ENCODE measurements at places on chromosomes 7 and 10.

DNA sequence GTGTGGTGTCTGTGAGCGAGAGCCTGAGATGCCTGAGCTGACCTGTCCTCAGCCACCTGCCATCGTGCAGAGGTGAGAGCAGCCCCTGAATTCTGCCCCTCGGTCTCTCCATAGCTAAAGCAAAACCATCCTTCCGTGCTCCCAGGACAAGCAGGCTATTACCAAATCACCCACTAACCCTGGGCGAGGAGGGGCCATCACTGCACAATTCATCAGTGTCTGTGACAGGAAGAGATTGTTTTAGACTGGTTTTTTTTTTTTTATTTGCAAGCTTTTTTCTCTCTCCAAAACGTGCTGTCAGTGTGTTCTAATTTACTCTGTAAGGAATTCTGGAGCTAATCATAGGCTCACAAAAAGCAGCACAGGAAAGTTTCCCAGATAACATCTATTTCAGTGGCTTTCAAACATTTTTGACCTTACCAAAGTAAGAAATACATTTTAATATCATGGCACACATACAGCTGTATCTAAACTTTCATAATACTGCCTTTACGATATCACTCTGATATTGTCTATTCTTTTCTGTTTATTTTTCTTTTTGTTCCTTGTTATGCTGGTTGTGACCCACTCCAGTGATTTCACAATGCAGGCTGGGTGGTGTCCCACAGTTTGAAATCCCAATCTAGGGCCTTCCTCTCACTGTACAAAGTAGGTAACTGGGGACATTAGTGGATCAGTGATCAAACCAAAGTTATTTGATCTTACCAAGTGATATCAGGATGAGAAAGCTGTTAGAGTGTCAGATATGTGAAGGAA lies 62.8 kb downstream of the EGFR start:
- no peak for DNase-seq

DNA sequence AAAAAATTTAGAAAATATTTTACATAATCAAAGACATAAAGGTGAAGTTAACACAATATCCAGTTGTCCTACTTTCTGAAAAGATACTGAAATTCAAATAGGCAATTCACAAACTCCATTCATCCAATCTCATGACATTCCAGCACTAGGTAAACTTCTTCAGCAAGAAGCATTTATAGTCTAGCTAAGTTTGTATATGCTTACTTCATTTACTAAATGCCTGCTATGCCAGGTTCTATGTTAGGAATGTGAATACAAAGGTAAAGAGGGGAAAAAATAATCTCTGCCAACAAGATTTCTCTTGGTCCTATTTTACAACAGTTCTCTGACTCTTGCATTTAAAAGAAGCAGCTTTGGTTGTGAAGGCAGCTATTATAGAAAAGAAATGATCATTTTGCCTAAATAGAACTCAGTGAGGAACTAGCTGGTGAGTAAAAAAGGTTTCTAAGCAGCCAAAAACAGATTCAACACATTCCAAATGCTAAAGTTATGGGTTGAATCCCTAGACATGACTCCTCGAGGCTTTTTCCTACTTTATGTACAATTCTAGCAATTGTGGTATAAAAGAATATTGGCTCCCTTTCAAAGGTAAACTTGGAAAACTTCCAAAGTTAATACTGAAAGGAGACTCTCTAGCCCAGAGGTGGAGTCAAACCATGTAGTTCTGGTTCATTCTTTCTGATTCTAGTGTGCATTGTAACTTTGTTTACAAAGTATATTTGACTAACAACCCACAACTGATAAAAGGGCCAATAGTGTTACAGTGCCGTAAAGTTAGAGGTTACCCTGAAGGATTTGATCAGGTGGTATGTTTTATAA lies 30.9 kb upstream of the KLHL7 start:
- no peak for DNase-seq

DNA sequence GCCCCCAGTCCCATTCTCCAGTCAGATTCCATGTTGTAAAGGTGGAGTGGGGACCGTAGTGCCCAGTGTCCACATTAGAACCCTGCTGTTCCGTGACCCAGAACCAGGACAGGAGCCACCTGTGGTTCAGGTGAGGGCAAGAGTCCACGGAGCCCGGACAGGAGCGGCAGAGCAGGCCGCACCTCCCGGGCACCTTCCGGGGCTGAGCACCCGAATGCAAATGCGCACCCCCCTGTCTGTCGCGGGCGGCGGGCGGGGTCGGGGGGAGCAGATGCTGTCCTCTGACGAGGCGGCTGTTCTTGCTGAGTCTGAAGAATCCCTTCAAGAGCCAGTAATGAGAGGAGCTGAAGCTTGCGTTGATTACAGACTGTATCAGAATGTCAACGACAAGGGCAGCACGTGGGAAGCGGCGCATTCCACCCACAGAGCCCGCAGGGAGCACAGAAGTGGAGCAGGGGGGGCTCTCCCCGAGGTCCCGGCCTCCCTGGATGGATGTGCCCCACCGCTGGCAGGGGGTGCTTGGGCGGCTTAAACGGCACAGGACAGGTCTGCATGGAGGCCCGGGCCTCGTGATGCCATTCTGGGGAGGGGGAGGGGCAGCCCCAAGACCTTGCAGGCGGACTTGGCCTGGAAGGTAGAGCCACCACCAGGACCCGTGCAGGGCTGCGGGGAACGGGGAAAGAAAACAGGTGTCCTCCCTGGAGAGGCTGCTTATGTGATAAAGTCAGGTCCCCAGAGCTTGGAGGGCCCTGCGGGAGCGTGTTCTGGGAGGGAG lies 407.5 kb upstream of the RNF32 start:
- no peak for DNase-seq

- DNase-seq, result no peak
Observed at GRCh38 chr7:74262639-74263398, 8.6 kb upstream of the RFC2 start.

DNA sequence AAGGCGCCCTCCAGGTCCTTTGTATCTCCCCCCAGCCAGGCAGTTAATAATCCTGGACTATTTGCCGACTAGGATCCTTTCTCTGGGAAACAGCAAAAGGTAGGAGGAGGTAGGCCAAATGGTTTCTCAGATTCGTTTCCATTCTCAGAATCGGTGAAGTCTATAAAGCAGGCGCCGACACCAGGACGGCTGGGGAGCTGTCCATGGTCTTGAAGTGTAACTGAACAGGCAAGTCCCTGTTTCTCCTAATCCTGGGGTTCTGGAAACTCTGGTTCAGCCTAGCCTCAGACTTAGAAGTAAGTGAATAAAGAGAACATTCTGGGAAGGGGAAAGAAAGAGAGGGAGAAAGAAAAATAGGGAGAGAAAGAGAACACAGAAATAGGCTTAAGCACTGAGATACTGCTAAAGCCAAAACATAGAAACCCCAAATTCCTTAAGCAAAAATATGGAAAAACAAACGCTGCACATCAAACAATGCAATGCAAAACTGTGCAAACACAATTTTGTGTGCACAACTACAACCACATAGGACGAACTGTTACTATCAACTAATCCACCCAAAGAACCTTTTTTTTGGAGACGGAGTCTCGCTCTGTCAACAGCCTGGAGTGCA lies 11.1 kb upstream of the INA start:
- DNase-seq, result peak; percentile 72

- no peak for DNase-seq
Observed at GRCh38 chr7:101783381-101784181, 33.8 kb upstream of the CUX1 start.

DNA sequence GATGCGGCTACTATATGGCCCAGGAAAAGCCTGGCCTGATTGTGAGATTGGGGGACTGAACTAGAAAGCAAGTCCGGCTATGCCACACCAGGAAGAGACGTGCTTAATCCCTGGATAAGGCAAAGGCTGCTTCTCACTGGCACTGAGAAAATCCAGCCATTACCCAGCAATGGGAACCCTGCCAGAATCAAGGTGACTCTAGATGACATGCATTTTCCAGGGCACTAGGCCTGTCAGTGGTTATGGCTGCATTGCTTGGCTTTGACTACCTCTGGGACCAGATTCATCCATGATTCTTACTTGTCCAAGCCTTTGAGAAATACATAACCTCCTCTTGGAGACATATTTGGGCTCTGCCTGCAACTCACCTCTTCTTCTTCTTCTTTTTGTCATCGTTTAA lies 317.2 kb downstream of the GRID1 start:
- DNase-seq, result no peak

- peak; percentile 69 for DNase-seq
Observed at GRCh38 chr7:80781561-80781979, 137.3 kb downstream of the SEMA3C start.

DNA sequence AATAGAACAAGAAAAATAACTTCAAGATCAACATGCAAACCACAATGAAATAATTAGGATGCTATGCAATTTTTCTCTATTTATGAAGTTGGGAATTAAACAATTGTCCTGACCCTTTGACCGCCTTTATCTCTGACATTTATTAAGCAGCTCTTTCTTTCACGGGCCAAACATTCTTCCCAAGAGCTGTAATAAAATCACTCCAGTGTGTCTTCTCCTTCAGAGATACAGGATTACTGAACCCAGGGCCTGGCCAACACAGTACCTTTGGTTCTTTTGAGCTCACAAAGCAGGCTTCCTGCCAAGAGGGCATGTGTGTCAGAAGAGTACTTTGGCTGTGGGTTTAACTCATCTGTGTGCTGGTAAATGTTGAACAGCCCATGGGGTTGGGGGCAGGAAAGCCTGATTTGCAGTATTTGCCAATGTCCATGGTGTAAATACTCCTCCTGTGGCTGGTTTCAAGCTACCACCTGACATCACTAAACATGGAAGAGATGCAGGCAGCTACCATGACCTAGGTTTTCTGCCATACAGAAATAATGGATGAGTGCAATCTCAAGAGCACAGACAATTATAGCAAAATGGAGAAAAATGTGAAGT lies 121.7 kb downstream of the FANK1 start:
- no peak for DNase-seq
